ENCODE measurements at places on chromosomes 11 and 22.

- no peak for DNase-seq
These were observed 72.9 kb downstream of the KIRREL3 start for GRCh38 chr11:126927623-126928022.

DNA sequence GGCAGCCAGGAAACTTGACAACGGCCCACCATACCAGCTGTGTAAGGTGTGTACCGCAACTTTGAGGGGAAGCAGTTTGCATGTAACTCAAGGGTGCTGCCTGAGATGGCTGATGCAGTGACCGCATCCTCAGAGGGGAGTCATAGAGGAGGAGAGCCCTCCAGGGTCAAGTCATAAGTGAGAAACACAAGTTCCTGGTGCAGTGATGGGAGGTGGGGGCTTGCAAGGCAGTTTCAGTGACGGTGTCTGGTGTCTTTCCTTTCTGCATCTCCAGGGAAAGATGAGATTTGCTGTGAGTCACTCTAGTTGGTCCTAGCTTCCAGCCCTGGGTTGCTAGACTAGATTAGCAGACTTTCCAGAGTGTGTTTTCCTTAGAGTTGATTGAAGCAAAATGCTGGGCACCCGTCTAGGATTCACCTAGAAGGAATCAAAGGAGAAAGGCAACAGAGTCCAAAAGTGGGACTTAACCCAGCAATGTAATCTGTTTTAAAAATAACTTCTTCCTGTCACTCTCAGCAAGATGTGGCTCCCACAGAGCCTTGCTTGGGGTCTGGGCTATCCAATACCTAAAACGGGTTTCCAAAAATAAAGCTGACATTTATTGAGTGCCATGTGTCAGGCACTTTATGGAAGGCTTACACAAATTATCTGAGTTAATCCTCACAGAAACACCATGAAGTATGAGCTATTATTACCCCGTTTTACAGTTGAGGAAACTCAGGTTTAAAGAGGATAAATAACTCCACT is 265.4 kb upstream of the PLET1 start:
- DNase-seq, result no peak

- no peak for DNase-seq
These were observed 734 bp downstream of the C11orf58 start for GRCh38 chr11:16738947-16739815.

DNA sequence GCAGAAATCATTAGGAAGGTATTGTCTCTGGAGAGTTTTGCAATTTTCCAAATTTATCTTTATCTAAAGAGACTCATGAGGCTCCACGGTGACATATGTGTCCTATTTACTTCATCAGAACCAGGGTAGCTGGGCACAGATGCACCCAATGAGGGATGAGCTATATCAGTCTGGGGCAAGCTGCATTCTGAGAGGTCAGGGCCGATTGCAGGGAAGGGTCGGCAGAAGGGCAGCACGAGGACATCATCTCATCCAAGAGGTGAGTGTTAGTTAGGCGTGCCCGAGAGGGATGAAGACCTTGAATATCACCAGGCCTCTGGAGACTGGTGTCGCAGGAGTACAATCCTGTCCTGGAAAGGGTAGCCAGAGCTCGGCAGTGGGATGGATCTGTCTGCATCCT is 41.0 kb upstream of the SPON1 start:
- no peak for DNase-seq

DNA sequence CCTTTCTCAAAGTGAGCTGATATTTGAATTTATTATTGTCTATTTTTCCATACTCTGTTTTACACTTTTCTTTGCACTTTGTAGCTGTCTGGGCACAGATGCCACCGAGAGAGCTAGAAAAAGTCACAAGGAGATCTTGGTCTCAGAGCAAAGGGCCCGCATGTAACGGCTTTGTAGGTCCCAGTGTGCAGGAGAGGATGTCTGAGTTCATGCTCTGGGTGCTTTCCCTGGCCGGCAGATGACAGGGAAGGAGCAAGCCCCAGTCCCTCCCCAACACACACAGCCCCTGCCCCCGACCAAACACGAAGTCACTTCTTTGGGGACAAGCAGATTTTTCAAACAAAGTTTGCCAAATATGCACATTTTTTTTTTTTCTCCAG is 55.8 kb downstream of the SMIM38 start:
- DNase-seq, result peak; percentile 43

- no peak for DNase-seq
These were observed 12.7 kb upstream of the CELSR1 start for GRCh38 chr22:46549971-46550641.

DNA sequence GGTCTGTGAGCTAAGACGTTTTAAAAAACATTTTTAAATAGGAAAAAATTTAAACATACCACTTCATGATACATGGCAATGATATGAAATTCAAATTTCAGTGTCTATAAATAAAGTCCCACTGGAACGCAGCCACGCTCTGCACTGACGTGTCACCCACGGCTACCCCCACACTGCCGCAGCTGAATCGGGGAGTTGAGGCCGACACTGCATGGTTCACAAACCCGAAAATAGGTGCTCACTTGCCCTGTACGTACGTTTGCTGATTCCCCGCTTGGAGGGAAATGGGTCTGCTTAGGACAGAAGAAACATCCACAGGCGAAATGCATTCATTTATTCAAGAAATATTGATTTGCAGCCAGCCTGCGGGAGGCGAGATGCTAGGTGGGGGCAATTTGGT is 1342.3 kb downstream of the TBC1D22A start:
- DNase-seq, result no peak

DNA sequence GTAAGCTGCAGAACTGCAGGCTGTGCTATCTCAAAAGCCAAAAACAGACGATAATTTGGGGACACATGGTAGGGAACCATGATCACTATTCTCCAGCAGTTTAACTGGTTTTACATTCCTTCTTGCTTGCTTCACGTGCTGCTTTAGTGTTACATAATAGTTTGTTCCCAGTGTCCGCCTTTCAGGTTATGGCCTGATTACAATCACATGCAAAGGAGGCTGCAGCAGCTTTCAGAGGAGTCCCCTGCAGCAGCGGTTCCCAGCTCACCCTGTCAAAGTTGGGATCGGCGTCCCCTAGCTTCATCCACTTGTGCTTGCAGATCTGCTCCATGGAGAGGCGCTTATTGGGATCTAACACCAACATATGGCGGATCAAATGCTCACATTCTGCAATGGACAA is 39.2 kb upstream of the APOA1 start:
- no peak for DNase-seq

DNA sequence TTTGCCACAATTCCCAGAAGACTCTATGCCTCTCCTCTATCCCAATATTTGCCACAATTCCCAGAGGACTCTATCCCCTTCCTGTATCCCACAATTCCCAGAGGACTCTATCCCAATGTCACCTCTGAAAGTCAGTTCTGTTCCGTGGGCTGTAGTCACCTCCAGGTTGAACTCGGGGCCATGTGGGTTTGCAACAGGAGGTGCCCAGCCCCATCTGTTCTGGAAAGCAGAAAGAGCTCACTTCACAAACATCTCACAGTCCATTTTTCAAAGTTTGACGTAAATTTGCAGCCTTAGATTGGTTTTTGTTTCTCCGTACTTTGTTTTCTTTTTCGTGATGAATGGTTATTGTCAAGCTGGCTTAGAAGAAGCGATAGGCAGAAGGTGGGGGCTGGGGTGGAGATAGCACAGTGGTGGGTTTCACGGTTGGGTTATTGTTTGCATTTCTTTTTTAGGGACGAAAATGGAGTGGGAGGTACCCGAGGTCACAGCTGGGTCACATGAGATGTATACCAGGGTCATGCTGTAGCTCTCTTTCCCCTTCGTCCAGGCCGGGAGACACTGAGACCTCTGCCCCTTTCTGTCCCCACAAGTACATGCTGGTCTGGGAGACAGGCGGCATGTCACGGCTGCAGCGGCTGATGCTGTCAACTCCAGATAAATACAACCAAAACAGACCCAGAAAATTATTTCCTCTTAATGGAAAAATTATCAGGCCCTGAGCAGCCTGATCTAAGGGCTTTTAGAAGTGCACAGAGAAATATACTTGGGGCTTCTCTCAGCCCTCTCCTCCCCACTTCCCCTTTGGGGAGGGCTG is 374.5 kb downstream of the CADM1 start:
- no peak for DNase-seq

GRCh38 chr11:95922099-95922498 is 1.8 kb downstream of the MTMR2 start:
- no peak for DNase-seq

- no peak for DNase-seq
These were observed 74.8 kb downstream of the KIAA1671 start for GRCh38 chr22:25027043-25027906.

DNA sequence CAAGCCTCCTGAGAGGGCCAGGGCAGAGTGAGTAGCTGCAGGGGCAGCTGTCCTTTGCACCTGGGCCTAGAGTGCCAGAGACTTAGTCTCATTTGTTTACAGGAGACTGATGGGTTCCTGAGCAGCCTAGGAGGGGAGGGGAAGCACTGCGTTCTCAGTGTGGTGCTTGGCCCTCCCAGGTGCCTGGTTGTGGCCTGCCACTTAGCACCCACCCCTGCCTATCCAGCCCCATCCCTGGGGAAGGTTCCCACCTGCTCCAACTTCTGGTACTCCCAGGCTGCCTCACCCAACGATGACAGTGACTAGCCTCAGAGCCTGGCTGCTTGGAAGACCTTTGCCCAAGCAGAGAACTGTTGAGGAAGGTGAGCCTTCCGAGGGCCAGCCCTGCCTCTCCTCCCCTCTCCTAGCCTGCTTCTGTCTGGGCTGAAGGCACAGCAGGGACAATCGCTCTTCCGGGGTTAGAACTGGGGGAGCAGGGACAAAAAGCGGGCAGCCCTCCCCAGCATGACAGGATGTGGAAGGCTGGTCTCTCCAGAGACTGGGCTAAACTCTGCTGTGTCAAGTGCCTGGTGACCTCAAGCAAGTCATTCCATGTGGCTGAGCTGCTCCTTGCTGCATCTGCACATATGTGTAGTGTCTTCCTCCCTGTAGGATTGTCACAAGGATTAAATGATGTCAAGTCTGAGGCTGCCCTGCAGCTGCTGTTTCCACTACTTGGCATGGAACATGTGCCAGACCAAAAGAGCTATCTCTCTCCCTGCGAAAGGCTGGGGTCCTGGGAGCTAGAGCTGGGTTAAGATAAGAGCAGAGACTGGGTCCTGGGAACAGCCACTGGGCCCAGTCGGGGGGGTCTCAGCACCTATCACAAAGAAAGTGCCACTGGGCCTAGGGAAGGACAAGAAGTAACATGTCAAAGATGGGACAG is 9.9 kb downstream of the KCNQ1OT1 start:
- peak; percentile 60 for DNase-seq

- no peak for DNase-seq
These were observed 27.6 kb downstream of the ALKBH3 start for GRCh38 chr11:43908191-43908590.

- DNase-seq, result peak; percentile 94
These were observed 19.3 kb downstream of the RRP7A start for GRCh38 chr22:42500161-42500835.

DNA sequence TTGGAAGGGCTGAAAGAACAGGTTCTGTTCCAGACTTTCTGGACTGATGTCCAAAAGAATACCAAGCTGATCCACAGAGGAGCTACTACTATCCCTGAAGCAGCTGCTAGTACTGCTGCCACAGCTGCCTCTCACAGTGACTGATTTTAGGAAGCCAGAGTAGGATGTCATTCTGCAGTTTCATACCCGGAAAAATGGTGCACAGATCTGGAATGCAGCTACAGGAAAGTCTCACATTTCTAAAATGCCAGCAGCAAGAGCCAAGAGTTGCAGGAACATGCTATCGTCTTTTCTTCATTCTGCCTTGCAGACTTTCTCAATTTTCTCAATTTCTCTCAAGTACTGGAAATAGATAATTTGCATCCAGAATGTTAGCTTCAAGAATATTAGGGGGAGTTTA is 19.4 kb upstream of the CCDC179 start:
- DNase-seq, result no peak

- no peak for DNase-seq
These were observed 44.6 kb upstream of the ZBED5 start for GRCh38 chr11:10902301-10903063.

DNA sequence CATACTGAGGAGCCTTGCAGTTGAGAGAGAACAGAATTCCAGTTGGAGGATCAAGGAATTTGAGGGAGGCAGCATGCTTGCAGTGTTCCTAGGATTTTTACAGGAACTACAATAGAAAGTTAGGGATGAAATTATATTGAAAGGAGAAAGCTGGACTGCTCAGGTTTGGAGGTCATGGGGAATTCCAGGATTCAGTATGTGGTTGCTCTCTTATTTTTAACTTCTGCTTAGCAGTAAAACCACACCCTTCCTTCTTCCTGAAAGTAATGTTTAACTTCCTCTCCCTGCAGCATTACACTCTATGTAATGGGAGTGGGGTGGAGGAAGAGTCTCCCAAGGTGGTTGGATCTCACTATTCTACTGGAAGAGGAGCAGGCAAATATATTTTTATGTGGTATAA is 31.3 kb downstream of the CTNND1 start:
- DNase-seq, result no peak

DNA sequence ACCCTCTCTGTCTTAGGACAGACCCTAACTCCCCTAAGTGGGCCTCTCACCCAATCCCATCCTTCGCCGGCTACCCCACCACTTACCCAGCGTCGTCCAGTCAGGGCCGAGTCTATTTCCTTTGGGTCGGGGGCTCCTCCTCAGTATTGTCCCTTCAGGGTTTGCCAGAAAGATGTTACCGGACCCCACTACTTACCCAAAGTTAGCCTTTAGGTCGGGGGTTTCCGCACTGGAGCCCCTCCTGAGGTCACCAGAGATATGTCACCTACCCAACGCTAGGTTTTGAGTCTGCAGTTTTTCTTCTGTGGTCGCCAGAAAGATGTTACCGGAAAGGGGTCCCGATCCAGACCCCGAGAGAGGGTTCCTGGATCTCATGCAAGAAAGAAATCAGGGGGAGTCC is 17.9 kb upstream of the B4GALNT4 start:
- no peak for DNase-seq

- DNase-seq, result no peak
These were observed 154.9 kb downstream of the MPPED1 start for GRCh38 chr22:43566561-43567332.

GRCh38 chr22:46471901-46472721 is 65.3 kb downstream of the CELSR1 start:
- no peak for DNase-seq

- DNase-seq, result no peak
These were observed 35.5 kb upstream of the FGF3 start for GRCh38 chr11:69854713-69855112.

- DNase-seq, result no peak
These were observed 601.1 kb downstream of the JRKL start for GRCh38 chr11:96990914-96991313.

DNA sequence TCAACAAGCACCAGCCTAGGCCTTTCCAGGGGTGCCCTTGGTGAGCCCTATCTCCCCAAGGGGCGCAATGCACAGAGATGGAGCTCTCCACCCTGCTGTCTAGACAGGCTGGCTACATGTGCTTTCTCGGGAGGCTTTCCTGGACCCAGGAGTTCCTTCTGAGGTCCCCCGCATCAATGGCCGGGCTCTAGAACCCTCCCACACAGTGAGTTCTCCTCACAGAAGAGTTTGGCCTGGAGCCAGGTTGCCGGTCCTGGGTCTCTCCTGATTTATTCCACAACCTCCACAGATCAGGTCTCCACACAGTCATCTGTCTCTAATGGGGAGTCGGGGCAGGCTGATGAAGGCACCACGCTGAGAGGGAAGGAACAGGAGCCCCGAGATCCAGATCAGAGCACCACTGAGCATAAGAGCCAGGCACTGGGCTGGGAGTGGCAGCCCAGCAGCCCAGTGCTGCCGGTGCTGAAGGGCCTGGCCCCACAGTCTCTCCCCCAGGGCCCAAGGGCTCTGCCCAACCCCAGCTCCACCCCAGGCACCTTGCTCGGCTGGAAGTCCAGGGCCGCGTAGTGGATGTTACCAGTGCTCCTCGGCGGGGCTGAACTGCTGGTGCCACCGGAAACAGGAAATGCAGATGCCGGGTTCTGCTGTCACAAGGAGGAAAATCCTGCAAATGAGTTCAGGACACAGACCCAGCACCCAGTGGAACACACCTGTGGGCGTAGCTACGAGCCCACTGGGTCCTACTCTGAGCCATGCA is 44.7 kb downstream of the GAB4 start:
- DNase-seq, result no peak
